Effector memory CD8-positive, alpha-beta T cell (primary cell): ENCODE measurements at places on chromosomes 3 and 15.

DNA sequence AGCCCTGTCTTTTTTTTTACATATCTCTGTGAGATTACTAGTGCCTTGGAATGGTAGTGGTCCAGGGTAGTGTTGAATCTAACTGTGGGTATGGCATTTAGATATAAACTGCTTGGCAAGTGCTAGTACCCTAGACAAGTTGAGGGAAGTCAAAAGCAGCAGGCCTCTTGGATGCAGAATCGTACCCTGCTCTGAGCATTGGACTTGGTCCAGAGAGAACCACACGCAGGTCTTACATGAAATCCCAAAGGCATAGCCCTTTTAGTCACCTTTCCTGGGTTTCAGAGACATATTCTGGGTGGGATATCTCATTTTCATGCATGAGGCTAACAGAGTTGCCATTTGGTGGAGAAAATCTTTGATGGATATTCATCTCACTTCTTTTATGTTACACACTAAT, 641.4 kb downstream of the PDCD6IP start:
- no peaks in the 10 kb centered on the region for H3K36me3 ChIP-seq
- no peak for DNase-seq
- H3K4me1 ChIP-seq = no peaks in the 10 kb centered on the region
- no peak overlapping the region for H3K4me3 ChIP-seq
- H3K27ac ChIP-seq = no peak overlapping the region

DNA sequence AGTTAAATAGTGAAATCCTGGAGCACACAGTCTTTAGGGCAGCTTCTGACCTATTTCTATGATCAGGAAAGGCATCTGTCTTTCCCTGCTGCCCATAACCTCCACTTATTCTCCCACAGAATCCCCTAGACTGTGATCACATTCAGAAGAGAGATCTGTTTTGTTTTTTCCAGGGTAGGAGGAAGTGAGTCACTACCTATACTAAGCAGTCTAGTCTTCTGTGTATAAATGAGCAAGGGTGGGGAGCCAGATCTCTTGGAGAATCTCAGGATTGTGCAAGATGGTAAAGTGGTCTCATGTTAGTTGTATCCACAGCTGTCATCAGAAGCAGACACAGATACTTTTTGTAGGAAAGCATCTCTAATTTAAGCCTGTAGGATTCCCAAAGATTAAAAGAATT, 11.8 kb upstream of the FBXO22 start:
- H3K36me3 ChIP-seq = peaks cover 38% of the 10 kb centered on the region
- no peak for DNase-seq
- peak overlapping the region; percentile 31 for H3K27ac ChIP-seq
- no peaks in the 10 kb centered on the region for H3K27me3 ChIP-seq
- no peak overlapping the region for H3K4me3 ChIP-seq

GRCh38 chr15:52656412-52656811, 22.8 kb downstream of the ATOSA start:
- no peak overlapping the region for H3K27ac ChIP-seq
- peaks cover 47% of the 10 kb centered on the region for H3K4me1 ChIP-seq
- H3K4me3 ChIP-seq = no peak overlapping the region
- DNase-seq = no peak
- peaks cover 63% of the 10 kb centered on the region for H3K36me3 ChIP-seq

DNA sequence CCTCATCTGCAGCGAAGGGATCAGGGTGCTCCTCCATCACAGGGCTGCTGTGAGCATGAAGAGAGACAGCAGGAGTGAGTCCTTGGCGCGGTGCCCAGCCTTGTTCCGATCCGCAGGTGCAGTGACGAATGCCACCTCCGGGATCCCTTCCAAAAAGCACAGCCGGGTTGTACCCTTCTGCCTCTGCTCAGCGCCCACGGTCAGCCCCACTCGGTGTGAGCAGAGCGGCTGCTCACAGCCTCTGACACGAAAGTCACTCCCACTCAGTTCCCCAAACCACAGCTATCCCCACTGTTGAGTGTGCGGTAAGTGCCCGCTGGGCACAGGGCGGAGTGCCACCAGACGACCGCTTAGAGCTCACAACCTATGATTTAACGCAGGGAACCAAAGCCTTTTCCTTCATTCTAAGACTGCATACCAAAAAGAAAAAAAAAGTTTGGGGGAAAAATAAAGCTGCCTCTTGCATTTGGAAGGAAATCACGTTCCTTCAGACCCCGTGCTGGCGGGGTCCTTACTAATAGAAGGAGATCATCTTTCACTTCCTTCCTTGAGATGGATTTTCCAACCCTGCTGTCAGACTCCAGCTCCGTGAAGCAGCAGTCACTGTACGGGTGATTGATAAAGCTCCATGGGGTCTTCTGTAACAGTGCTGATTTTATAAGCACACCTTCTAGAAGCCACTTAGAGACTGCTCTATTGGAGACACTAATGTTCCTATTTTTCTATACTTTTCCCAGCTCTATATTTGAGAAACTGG, 34.7 kb upstream of the TUBGCP5 start:
- H3K4me3 ChIP-seq = no peak overlapping the region
- no peaks in the 10 kb centered on the region for H3K4me1 ChIP-seq
- DNase-seq = no peak

- peak overlapping the region; percentile 82 for H3K4me3 ChIP-seq
- H3K36me3 ChIP-seq = peaks cover 6% of the 10 kb centered on the region
- H3K4me1 ChIP-seq = peaks cover 85% of the 10 kb centered on the region
- DNase-seq = peak; percentile 69
- H3K27me3 ChIP-seq = no peaks in the 10 kb centered on the region
Observed at GRCh38 chr15:67134067-67134838, 68.9 kb downstream of the SMAD3 start.

GRCh38 chr3:150215616-150216015, 192.5 kb upstream of the TSC22D2 start:
- H3K27ac ChIP-seq = no peak overlapping the region
- H3K36me3 ChIP-seq = no peaks in the 10 kb centered on the region
- peaks cover 45% of the 10 kb centered on the region for H3K27me3 ChIP-seq
- no peaks in the 10 kb centered on the region for H3K4me1 ChIP-seq

DNA sequence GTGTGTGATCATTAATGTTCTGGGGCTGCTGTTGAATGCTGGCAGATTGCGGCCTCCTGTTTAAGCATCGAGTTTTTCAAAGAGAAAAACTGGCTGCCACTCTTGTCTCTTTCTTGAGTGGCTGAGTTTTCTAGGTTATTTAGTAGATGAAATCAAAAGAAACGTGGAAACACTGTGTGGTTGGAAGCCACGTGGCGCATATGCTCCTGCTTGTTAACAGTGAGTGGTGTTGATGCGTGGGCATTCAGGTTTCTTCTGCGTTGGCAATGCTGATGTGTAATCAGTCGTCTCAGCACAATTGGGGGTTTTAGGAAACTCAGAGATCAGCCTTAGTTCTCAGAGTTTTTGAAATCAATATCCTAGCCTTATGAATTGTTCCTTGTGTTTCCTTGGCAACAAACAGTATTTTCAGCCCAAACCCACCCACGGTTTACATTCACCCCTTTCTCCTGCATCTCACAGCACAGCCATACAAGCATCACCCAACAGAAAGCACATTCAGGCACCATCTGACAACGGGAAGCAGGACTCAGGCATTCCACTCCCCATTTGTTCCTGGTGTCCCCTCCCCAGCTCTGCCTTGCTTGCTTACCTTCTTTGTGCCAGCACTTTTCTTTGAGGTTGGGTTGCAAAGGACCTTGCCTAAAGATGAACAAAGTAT, 74.7 kb downstream of the SEC22A start:
- no peaks in the 10 kb centered on the region for H3K36me3 ChIP-seq
- H3K4me1 ChIP-seq = no peaks in the 10 kb centered on the region
- H3K27ac ChIP-seq = no peak overlapping the region
- no peaks in the 10 kb centered on the region for H3K27me3 ChIP-seq
- no peak overlapping the region for H3K4me3 ChIP-seq

DNA sequence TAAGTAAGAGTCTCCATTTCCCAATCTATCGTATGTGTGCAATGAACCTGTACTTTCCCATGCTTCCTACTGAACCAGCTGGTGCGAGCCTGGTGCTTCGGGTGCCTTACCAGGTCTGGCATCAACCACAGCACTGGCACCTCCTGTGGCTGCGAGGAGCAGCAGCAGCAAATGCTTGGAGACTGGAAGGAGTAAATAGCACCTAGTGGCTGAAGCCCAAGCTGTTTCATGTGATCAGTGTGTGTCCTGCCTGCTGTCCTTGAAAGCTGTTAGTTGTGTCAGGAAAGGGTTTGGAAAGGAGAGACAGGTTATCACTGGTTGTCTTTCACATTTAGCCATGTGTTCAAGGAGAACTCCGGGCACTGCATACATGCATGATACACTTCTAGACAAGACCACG, 31.8 kb downstream of the PCOLCE2 start:
- no peak for DNase-seq
- H3K27me3 ChIP-seq = peaks cover 32% of the 10 kb centered on the region

GRCh38 chr3:183826448-183827250, 1.3 kb upstream of the MAP6D1 start:
- no peak for DNase-seq
- H3K4me1 ChIP-seq = peaks cover 8% of the 10 kb centered on the region
- H3K36me3 ChIP-seq = peaks cover 25% of the 10 kb centered on the region
- H3K27me3 ChIP-seq = no peaks in the 10 kb centered on the region
- H3K4me3 ChIP-seq = peak overlapping the region; percentile 70
- H3K27ac ChIP-seq = peak overlapping the region; percentile 25

DNA sequence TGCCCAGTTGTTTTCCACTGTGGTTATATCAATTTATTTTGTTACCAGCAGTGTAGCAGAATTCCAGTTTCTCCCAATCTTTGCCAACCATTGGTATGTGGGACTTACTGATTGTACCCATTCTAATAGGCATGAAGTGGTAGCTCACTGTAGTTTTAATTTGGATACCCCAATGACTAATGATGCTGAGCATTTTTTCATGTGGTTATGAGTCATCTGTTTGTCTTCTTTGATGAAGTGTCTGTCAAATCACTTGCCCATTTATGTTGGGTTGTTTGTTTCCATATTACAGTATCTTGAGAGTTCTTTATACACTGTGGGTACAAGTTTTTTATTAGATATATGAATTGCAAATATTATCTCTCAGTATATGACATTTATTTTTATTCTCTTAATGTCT, 644.3 kb downstream of the NR2F2 start:
- no peaks in the 10 kb centered on the region for H3K27me3 ChIP-seq
- no peaks in the 10 kb centered on the region for H3K4me1 ChIP-seq
- peaks cover 2% of the 10 kb centered on the region for H3K36me3 ChIP-seq
- no peak overlapping the region for H3K27ac ChIP-seq

DNA sequence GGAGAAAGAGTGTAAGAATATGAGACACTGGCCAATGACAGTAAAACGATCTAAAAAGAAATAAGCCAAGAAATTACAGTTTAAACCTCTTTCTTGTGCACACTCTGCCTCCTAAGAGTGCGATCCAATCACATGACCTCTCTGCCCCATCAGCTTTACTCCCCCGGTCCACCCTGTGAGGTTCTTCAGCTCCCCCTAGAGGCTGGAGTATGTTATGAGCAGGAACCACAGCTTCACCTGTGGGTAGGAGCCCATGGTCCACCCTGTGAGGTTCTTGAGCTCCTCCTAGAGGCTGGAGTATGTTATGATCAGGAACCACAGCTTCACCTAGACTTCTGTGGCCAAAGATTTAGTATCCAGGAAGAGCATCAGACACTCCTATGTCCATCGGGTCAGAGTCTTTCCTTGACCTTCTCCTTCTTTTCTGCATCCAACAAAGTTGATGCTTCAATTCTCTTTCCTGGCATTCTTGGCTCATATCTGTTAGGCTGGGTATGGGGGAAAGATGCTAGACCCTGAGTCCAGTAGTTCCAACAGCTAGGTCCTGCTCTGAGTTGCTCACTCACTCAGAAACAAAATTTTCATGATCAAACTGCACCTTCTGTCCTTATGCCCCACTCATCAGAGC, 164.0 kb downstream of the MINAR1 start:
- H3K4me3 ChIP-seq = no peak overlapping the region
- H3K36me3 ChIP-seq = no peaks in the 10 kb centered on the region
- H3K4me1 ChIP-seq = no peaks in the 10 kb centered on the region
- H3K27ac ChIP-seq = no peak overlapping the region
- DNase-seq = no peak

DNA sequence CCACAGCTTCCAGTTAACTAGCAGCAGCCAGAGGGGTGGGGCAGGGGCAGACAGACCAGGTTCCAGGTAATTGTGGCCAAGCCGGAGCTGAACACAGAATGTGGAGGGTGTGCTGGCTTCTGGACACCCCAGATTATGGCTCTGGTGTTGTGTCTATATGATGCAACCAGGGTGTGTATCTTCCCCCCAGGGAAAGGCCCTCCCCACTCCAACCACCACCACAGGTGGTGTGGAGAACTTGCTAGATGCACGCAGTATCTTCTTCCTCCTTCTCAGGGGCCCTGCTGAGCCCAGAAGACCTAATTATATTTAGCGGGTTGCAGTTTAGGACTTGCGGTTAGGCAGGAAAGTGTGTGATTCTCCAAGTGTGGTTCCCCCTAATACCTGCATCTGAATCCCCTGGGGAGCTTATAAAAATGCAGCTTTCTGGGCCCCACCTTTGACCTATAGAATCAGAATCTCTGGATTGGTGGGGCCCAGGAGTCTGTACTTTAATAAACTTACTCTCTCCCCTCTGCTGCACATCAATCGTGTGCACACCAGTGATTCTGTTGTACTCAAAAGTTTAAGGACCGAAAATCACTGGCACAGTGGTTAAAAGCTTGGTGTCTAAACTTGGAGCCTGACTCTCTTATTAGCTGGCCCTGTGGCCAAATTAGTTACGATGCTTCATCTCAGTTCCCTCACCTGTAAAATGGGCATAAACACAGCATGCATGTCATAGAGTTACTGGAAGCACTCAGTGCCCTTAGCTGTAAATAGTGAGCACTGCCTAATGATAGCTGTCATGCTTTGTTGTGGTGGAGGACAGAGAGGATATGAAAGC, 379.1 kb upstream of the PROK2 start:
- H3K27ac ChIP-seq = no peak overlapping the region
- H3K36me3 ChIP-seq = no peaks in the 10 kb centered on the region
- H3K27me3 ChIP-seq = peaks cover 38% of the 10 kb centered on the region
- H3K4me3 ChIP-seq = no peak overlapping the region
- no peaks in the 10 kb centered on the region for H3K4me1 ChIP-seq
- no peak for DNase-seq

- H3K4me3 ChIP-seq = no peak overlapping the region
- H3K36me3 ChIP-seq = no peaks in the 10 kb centered on the region
- H3K4me1 ChIP-seq = peaks cover 10% of the 10 kb centered on the region
- DNase-seq = no peak
- no peaks in the 10 kb centered on the region for H3K27me3 ChIP-seq
Observed at GRCh38 chr3:188043891-188044290, 110.1 kb upstream of the LPP start.

- no peak for DNase-seq
- no peaks in the 10 kb centered on the region for H3K4me1 ChIP-seq
- H3K4me3 ChIP-seq = no peak overlapping the region
- H3K27ac ChIP-seq = no peak overlapping the region
Observed at GRCh38 chr15:82158811-82159210, 103.7 kb downstream of the EFL1 start.

GRCh38 chr3:110470310-110470709, 601.3 kb upstream of the NECTIN3 start:
- no peaks in the 10 kb centered on the region for H3K36me3 ChIP-seq
- H3K4me3 ChIP-seq = no peak overlapping the region
- H3K27ac ChIP-seq = no peak overlapping the region
- DNase-seq = no peak

DNA sequence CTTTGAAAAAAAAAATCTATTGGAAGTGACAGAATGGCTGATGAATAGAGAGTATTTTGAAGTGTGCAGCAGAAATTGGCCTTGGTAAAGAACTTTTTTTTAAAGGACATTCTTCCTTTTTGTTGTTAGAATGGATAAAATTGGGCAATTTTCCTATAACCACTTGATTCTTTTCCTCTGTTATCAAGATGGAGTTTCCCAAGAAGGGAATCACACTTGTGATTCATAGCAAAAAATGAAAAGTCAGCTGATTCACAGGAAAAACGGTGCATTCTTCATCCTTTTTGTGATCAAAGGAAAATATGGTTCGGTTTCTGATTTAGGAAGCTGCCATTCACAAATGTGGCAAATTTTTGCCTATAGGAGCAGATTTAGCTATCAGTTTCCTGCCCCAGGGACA, 486.8 kb downstream of the GBE1 start:
- H3K4me1 ChIP-seq = no peaks in the 10 kb centered on the region
- no peak overlapping the region for H3K4me3 ChIP-seq
- H3K27me3 ChIP-seq = no peaks in the 10 kb centered on the region
- DNase-seq = no peak
